Activated CD4-positive, alpha-beta T cell treated with anti-CD3 and anti-CD28 coated beads for 36 hours (primary cell): ENCODE measurements at places on chromosomes 6 and 20. TPM values are rescaled to one million over a fixed set of nuclear protein-coding genes. Genes with fewer than 3 reads are reported as not detected.

DNA sequence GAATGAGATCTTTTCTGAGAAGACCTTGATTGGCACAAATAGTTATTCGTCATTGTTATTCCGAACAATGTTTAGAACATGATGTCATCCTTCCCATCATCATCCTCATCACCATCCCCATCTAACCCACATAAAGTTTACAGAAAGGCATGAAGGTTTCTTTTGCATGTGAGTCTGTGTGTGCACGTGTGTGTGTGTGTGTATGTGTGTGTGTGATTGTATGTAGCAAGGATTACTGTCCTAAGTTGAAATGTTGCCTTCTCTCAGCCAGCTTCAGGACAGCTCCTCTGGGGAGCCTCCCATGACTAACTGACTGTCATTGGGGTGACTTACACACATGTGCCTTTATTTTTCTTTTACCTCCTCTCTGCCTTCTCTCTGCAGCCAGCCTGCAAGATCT lies 113.5 kb downstream of the SLC22A3 start:
- DNase-seq: peak; percentile 34

GRCh38 chr6:170153436-170154319 lies 137.2 kb downstream of the DLL1 start:
- no peak for DNase-seq

- DNase-seq: no peak
Measured at GRCh38 chr6:85241498-85242052, 208.3 kb upstream of the NT5E start.

GRCh38 chr6:10410207-10411050 lies 4.4 kb downstream of the TFAP2A start:
- no peak for DNase-seq

DNA sequence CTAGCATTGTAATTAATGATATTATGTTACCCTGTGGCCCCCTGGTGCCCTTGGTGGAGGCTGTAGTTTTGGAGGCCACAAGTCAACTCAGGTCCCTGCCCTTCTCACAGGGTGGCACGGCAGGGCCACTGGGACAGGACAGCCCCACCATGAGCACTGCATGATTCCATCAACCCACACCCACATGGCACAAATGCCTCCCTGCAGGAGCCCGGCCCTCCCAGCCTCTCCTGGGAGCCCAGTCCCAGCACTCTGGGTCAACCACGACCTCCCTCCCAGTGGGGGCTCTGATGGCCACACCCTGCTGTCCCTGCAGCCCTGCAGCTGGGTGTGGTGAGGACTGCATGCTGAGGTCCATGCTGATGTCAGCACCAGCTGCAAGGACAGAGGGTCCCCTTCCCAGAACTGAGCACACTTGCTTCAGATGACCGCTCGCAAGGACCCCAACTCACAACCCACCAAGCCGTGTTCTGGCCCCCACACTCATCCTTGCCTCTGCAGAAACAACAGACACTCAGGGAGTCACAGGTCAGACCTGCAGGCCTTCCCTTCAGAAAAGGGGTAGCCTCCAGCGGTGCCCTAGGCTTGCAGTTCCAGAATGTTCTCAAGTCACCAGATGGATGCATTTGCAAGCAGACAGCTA lies 15.7 kb upstream of the CST7 start:
- no peak for DNase-seq

GRCh38 chr6:139369568-139370282 lies 4.7 kb downstream of the CITED2 start:
- peak; percentile 32 for DNase-seq

DNA sequence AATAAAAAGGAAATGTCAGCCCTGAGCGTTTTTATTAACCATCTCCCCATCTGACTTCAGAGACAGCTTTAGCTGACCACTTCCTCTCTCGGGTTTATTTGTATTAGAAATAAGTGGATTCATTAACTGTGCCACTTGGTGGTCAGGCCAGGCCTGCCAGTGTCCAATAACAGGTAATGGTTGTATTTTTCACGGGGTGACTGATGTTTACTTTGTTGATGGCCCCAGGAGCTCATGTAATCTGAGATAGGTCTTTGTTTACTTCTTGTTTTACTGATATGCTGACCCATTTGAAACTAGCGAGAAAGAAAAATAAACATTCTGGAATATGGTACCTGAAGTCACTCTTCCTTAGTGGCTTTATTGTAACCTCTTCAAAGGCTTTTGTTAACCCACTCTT lies 504.3 kb upstream of the SLC35B3 start:
- no peak for DNase-seq

DNA sequence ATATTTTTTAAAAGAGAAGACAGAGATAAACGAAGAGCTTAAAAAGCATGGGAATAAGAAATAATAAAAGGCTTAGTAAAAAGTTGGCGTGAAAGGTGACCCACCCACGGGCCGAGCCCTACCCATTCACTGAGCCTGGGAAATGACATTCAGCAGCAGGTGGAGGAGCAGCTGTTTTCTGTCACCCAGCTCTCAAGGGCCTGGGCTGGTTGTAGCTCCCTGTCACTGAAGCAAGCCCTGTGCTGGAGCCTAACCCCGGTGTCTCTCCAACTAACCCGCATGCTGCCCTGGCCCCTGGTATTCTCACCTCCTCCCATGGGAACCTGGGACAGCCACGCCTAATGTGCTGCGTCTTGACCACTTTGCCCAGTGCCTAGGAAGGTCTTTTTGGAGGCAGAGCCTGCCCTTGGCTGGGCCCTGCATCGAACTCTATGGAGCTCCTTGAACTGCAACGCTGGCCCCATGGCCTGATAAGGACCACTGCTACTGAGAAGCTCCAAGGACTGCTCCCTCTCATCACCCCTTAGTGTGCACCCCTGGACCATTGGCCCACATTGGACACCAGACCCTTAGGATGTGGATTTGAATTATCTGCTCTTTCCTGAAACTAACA lies 68.8 kb upstream of the IYD start:
- DNase-seq: no peak

DNA sequence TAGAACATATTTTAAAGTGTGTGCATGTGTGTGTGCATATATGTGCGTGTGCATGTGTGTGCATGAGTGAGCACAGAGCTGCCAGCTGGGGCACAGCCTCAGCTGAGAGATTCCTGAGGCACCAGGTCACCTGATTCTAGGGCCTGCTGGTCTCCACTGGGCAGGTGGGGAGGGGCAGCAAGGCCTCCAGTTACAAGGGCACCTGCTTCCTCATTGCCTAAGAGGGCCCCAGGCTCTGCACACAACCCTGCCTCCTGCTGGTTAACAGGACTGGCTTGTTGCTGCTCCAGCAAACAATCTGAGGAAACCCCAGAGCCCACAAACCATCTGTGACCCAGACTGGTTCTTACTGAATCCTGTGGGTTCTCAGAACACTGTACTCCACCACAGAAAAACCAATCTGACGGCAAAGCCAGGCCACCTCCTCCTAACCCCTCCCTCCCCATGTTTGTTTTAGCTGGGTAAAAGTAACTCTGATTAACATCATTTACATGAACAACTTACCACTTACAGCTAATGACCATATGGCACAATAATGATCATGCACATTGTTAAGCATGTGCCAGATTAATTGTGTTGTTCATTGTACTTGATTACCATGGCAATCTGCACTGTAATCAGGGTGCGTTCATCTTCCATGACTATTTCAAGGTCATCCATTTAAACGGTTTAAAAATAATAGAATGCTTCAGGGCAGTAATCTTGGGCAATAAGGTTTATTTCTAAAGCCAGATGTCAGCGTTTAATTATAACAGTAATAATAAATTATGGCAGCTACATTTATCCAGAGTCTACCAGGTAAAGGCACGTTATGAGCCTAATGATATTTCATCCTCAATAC lies 23.1 kb upstream of the UBE2J1 start:
- peak; percentile 78 for DNase-seq

DNA sequence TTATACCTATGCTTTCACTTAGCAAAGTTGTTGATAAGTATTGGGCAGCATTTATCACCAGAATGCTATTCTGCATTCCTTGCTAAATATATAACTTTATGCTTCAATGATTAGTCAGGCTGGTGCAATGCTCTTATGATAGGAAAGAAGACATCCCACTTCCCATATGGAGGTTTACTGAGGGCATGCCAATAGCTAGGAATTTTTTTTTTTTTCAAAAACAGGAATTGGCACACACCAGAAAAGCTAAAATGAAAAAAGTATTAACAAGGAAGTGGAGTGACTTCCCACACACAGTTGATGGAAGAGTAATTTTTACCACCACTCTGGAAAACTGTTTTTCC lies 90.8 kb downstream of the FRK start:
- DNase-seq: no peak

DNA sequence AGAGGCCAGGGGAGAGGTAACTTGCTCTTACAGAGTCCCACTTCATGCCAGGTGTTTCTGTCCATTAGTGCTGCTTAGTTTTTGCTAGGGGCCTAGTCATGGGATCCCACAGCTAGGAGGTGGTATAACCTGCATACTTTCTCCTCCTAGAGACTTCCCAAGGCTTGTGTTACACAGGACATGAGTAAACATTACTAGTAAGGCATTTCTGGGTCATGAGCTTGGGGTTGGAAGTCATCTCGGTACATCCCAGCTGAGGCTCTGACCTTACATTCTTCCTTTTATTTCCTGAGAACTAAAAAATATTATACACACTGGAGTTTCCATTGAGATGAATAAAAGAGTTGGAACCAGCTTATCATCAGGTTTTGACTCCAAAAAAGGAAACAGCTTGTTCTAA lies 20.9 kb upstream of the PNPLA1 start:
- no peak for DNase-seq

DNA sequence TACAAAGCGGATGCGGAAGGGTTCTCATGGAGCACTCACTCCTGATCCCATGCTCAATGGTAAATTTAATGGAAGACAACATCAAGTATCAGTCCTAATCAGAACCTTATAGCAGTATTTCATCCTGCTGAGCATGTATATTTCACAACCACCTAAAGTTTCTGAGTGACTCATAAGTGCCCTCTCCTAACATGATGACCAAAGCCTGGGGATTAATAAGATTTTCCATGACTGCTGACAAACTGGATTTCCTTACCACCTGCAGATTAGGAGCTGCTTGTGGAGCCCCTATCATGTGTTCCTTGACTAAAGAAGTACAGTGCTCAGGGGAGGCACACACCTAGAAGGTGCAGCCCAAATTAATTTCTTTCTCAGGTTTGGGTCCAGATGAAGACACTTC lies 112.8 kb downstream of the INSM1 start:
- no peak for DNase-seq

DNA sequence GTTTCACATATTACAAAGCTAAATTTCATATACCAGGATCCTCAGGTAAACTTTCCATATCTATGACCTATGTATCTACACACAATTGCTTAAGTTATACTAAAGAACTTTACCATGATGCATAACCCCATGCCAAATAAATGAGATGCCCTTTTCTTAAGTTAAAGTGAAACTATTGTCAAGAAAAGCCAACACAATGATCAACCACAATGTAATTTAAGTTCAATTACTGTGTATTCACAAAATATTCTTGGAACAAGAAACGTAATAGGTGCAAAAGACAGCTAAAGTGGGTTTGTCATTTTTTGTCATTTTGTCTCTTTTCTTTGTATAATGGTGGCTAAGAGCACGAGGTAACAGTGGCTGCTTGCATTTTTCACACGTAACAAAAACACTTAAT lies 158.0 kb upstream of the SHLD1 start:
- DNase-seq: no peak

GRCh38 chr20:2006452-2007361 lies 12.8 kb upstream of the PDYN start:
- DNase-seq: peak; percentile 63

DNA sequence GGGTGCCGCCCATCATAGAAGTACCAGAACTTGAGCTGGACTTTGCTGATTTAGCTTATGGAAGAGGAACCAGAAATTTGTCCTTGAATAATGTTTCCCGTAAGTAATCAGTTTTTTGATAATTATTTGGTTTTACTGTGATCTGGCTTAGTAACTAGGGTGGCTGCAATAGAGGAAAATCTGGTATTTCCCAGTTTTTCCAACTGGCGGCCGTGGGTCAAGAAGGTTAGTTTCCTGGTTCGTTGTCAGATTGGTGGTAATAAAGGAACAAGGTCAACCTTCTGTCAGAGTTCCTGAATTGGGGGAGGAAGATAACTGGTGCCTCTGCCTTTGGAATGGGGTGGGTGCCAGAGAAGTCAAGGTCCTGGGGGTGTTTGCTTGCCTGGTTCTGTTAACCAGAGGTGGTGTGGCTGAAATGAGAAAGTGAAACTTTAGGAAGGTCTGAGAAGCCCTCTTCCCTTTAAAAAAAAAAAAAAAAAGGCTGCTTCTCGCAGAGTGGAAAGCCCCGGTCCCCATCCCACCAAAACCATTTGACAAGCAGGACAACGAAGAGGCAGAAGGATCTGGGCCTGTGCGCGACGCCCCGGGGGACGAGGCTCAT lies at the start of gene CALHM6:
CALHM6 (plus strand) TSS at position 45 of the 601 bp plus-strand sequence; CDS start at position 600, 555 bp downstream.
- no peak for DNase-seq

DNA sequence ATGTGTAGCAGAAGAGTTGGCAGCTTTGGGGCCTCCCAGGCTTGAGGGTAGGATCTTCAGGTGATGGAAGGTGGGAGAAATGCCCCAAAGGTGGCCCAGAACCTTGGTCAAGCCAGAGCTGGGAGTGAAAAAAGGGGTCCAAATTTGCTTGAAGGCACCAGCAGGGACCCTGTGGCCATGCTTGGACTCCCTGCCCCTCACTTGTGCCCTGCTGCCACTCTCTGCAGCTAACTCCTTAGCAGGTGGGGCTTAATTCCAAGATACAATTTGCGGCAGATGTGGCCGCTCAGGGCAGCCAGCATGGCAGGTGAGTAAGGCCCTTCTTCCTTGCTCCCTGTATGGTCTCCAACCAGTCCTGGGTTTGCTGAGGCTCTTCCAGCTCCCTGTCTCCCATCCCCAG lies 285.0 kb upstream of the RNF24 start:
- no peak for DNase-seq

The RBCK1 gene
- 130 TPM for total RNA-seq

The PEX3 gene
- total RNA-seq: 42.2 TPM
